ENCODE measurements at places on chromosomes 7 and 10.
A peak's percentile ranks its signal among the peaks of the same experiment; 100 is the strongest.

DNA sequence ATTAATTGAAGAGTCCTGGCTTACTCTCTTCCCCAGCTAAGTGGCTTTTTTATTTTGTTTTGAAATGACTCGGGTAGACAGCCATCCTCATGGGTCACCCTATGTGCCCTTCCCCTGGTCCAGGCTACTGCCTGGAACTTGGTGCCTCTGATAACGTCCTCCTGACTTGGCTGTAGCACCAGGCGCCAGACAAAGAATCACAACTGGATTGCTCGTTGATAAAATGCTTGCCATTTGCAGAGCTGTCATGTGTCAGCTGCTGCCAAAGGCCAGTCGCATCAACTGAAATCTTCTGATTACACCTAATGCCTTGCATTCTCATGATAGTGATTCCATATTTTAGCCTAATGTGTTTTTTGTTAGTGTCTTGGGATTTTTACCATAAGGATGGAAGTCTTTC, 27.4 kb upstream of the ABLIM1 start:
- DNase-seq = no peak

- no peak for DNase-seq
Measured at GRCh38 chr10:124448696-124449169, 1.1 kb downstream of the NKX1-2 start.

- no peak for DNase-seq
Measured at GRCh38 chr10:7700577-7701125, 2.5 kb upstream of the ITIH2 start.

GRCh38 chr10:75097666-75098285, 13.7 kb upstream of the SAMD8 start:
- no peak for DNase-seq

- no peak for DNase-seq
Measured at GRCh38 chr10:120423431-120424197, 33.4 kb upstream of the PLPP4 start.

GRCh38 chr7:42414941-42415505, 178.0 kb upstream of the GLI3 start:
- peak; percentile 45 for DNase-seq

GRCh38 chr10:117610321-117610720, 67.8 kb downstream of the EMX2 start:
- DNase-seq = no peak

DNA sequence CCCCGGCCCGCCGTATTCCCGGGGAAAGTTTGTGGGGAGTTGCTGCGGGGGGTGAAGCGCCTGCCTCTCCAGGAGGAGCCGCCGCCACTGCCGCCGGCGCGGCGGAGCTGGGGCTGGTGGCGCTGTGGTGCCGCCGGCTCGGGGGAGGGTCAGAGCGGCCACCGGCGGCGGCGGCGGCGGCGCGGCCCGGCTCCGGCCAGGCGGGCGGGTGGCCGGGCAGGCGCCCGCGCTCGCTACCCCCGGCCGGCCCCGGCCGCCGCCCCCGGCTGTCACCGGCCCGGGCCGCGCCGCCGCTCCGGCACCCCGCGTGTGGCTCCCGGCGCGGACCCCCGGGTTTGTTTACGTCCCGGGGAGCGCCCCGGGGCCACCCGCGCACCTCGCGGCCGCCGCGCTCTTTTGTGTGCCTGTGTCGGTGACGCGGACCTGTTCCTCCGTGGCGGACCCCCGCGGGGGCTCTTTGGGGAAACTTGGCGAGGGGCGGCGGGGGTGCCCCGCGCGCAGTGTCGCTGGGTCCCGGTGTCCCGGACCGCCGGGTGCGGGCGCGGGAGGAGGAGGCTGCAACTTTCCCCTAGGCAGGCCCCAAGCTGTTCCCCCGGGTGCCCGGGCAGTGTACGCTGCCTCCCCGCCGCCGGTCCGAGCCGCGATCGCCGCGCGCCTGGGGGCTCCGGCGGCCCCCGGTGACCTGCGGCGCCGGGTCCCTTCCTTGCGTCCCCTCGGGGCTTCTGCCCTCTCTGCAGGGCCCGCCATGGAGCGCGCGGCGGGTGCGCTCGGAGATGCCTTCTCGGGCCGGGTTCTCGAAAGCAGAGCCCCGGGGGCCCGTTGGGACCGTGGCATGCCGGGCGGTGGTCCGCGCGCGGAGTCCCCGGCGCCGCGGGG, 593 bp upstream of the CUX1 start:
- DNase-seq = no peak

- no peak for DNase-seq
Measured at GRCh38 chr10:71134732-71135211, 77.6 kb upstream of the UNC5B start.

- no peak for DNase-seq
Measured at GRCh38 chr10:113386005-113386404, 166.8 kb upstream of the HABP2 start.

GRCh38 chr10:62938672-62939071, 122.5 kb upstream of the EGR2 start:
- no peak for DNase-seq

- no peak for DNase-seq
Measured at GRCh38 chr7:84666651-84667050, 472.1 kb upstream of the SEMA3A start.

DNA sequence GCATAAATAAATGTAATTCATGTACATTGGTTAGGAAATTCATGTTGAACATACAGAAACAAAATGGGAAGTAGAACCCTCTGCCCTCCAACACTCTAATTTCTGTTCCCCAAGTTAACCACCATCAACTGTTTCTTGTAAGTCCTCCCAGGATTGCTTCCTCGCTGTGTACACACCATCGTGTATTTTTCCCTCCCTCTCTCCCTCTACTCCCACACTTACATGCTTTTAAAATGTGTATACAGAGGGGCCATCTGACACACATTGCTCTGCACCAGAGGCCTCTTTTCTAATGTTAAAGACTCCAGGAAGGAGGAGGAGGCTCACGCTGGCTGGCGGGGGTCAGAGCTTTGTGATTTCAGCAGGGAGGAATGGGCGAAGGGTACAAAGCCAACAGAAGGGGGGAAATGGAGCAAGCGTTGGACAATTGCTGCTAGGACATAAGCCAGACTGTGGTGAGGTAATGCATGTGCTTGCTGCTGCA, 1.9 kb upstream of the EPHA1 start:
- DNase-seq = peak; percentile 56

GRCh38 chr7:77269360-77270093, 69.9 kb upstream of the FGL2 start:
- DNase-seq = no peak

GRCh38 chr7:159108941-159109652, 35.6 kb downstream of the VIPR2 start:
- DNase-seq = no peak

- no peak for DNase-seq
Measured at GRCh38 chr10:92816091-92816531, 32.2 kb upstream of the EXOC6 start.
